ENCODE measurements at places on chromosomes 7 and 10.

GRCh38 chr7:69020536-69020935, 577.7 kb upstream of the AUTS2 start:
- no peak for DNase-seq

GRCh38 chr7:71402684-71403083, 270.7 kb downstream of the GALNT17 start:
- DNase-seq: no peak

DNA sequence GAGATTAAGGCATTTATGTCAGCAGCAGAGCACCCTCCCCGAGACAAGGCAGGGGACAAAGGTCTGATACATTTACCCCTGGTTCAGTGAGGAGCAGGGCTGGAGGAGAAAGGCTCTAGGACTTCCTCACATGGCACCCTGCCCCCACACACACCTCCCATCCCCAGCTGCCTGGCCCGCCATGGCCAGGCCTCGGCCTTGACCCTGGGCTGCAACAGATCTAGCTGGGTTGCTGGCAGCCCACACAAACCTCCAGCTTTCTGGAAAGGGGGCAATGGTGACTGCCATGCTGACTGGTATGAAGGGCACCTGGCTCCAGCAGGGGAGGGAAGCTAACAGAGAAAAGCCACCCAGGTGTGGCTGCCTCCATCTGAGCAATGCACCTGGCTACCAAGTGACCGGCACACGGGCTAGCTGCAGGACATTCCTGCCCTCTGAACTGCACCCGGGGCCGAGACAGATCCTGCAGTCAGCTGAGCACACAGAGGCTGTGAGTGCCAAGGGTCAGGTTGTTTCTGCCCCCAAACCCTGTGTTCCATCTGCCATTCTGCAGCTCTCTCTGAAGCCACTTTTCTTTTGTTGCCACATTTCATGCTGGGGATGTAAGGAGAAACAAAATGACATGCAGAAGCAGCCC, 85.8 kb upstream of the LRRC18 start:
- no peak for DNase-seq

DNA sequence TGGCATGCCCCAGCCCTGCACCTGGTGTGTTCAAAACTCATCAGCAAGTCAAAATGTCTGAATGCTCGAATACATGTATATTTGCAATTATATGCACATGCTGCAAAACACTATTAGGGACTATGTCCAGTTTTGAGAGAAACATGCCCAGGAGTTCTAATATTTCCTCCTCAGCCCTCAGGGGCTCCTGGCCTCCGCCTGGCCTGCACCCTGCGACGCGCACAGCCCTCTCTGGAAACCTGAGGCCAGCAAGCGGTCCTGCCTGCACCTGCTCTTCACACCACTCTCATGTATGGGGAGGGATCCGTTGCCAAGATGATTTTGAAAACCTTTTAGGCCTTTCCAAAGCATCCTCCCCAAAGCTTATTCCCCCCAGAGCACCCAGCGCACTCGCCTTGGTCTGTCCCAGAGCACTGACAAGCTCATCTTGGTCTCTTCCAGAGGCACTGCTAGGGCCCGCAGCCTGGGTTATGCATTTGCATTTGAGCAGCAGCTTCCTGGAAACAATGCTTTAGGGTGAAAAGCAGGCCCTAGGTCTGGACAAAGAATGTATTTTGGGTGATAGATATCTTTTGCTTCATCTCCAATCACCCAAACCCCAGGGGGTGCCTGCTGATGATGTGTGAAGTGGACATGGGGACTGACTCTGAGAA, 22.6 kb upstream of the CNPY1 start:
- DNase-seq: no peak

DNA sequence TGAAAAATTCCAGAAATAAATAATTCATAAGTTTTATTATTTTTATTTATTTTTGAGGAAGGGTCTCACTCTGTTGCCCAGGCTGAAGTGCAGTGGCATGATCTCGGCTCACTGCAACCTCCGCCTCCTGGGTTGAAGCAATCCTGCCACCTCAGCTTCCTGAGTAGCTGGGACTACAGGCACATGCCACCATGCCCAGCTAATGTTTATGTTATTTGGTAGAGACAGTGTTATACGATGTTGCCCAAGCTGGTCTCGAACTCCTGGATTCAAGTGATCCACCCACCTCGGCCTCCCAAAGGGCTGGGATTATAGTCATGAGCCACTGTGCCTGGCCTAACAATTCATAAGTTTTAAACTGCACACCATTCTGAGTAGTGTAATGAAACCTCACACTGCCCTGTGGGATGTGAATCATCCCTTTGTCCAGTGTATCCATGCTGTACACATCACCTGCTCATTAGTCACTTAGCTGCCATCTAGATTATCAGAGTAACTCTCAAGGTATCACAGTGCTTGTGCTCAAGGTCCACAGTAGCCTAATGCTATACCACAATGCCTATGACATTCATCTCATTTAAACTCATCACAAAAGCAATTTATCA, 17.9 kb downstream of the RTKN2 start:
- DNase-seq: no peak

DNA sequence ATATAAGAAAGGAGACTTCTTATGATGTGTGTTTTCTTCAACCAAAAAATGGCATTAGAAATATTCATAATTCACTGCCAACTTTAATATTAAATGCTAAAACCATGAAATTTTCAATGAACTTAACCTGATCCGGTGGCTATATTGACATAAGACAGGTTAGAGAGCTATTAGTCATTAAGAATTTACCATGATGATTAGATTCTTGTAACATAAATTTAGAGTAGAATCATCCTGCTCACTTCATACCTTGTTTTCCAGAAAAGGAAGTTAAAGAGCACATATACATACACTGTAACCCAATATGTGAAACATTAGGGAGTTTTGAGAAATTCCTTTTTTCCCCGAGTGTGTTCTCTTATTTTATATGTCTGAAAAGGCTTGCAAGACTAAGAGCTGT, 430.3 kb upstream of the SEMA3A start:
- DNase-seq: no peak

DNA sequence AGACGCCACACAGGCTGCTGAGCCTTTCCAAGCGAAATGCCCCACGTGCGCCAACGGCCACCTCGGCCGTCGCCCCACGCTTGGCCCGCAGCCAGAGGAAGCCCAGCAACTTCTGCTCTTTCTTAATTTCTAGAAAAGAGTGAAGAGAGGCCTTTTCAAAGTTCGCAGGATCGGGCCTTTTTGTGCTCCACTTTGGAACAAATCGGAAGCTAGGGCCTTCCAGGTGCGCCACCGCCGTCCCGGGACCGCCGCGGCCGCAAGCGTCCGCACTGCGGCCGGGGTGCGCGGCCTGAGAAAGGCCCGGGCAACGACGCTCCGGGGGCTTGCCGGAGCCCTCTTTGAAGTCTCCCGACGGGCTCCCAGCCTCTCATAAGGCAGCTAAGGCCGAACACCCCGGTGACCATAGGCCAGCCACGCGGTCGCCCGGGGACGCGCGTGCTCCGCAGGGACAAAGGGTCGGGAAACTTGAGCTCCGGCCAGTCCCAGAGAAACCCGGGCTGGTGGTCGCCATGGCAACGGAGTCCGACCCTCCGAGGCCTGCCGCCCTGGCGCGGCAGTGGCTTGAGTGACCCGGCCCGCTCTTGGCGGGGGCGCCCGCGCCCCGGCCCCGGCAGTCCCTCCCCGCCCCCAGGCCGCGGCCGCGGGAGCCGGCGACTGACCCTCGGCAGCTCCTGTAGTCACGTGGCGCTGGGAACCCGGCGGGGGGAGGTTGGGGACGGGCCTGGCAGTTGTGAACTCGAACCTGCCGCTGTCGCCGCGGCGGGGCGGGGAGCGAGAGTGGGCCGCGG, at the start of gene REPIN1:
TSS of gene REPIN1 (plus strand) at position 727 of the 788 bp plus-strand sequence. CDS start 890 bp downstream, outside the sequence.
- DNase-seq: peak; percentile 72

- DNase-seq: no peak
Measured at GRCh38 chr7:95925236-95925635, 152.9 kb downstream of the DYNC1I1 start.

- DNase-seq: no peak
Measured at GRCh38 chr10:110165239-110165638, 42.2 kb upstream of the MXI1 start.

DNA sequence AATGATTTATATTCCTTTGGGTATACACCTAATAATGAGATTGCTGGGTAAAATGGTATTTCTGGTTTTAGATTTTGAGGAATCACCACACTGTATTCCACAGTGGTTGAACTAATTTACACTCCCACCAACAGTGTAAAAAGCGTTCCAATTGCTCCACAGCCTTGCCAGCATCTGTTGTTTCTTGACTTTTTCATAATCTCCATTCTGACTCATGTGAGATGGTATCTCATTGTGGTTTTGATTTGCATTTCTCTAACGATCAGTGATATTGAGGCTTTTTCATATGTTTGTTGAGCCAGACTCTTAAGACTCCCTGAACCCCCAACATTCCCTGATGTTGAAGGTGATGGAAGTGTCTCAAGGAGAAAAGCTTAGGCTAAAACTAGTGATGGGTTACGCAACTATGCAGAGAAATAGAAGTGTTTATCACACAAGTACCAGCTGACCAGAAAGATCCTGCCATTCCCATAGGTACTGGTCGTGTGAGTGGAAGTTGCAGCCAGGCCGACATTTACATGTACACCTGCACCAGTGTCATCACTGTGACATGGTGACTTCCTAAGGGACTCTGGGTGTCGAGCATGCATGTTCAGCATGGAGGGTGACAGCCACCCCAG, 711.2 kb upstream of the NRP1 start:
- no peak for DNase-seq

DNA sequence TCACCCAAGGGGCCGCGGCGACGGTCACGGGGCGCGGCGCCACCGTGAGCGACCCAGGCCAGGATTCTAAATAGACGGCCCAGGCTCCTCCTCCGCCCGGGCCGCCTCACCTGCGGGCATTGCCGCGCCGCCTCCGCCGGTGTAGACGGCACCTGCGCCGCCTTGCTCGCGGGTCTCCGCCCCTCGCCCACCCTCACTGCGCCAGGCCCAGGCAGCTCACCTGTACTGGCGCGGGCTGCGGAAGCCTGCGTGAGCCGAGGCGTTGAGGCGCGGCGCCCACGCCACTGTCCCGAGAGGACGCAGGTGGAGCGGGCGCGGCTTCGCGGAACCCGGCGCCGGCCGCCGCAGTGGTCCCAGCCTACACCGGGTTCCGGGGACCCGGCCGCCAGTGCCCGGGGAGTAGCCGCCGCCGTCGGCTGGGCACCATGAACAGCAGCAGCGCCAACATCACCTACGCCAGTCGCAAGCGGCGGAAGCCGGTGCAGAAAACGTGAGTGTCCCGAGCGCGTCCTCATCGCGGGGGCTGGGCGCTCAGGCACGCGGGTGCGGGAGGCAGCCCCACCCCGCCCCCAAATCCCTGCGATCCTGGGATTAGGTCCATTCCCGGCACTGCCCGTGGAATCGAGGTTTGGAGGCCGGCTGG, 509 bp downstream of the AHR start:
- DNase-seq: no peak

GRCh38 chr7:130897515-130898419, 163.8 kb upstream of the KLF14 start:
- no peak for DNase-seq

GRCh38 chr10:79283616-79284015, 63.7 kb upstream of the PPIF start:
- no peak for DNase-seq

DNA sequence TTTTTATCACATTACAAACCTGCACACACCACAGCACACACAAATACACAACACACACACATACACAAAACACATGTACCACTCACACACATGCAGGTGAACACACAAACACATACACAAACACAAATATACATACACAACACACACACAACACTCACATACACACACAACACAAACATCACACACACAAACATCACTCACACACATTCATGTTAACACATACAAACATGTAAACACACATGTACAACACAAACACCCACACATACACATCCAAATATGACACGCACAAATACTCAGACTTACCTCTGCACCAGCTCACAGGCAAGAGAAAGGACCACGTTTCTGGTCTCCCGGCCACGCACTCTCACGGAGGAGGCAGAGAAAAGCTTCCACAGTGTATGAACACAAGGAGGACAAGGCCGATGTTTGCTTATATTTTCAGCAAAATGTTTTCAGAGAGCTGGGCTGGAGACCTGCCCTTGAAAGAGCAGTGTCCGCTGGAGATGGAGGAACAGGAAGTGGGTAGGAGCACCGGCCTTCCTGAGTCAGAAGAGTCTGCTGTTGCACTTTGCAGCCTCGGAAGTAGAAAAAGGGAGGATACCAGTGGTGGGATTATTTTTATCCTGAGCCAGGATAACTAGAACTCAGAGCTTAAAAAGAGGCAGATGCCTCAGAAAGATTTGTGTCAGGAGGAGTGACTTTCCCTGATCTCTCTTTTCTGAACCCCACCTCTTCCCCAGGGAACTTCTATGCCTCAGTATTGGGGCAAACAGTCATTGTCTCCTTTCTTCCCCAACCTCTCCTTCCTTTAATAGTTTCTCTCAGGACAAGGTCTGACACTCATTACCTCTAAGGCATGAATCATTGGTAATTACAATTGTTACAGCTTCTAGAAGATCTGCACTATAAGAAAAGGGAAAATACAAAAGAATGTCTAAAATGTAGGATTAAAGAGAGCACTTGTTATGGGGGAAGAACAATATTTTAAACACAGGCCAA, at the start of gene GIMAP6:
TSS of gene GIMAP6 (minus strand) at position 520 of the 999 bp plus-strand sequence. CDS start 2,243 bp downstream, outside the sequence.
- no peak for DNase-seq

DNA sequence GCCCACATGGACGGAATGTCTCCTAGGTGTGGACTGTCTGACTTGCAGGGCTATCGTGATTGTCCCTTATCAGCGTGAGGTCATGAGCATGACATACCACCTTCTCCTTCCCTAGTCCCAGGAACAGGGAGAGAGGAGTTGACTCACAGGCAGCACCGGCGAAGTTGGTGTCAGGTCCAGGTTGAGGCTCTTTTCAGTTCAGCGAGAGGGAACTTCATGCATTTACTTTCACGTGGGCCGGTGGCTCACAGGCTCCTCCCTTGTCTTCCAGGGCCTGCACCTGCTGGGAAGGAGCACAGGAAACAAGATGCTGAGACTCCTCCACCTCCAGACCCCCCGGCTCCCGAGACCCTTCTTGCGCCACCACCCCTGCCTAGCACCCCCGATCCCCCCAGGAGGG, 46.1 kb downstream of the PROSER2 start:
- no peak for DNase-seq

DNA sequence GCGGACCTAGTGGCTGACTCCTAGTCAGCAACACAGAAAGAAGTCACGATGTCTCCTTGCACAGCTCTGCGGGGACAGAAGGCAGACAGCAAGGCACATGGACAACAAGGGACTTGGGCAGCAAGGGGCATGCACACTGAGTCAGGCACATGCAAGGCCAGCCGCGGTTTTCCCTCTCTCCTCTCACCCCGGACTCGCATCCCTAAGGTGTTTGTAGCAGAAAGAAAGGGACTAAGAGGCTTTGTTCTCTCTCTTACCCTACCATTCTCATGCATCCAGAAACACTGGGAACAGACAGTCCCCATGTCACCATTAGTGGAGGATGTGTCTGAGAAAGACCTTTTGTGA, 193.3 kb upstream of the PHF14 start:
- no peak for DNase-seq

- no peak for DNase-seq
Measured at GRCh38 chr10:126186766-126187165, 201.5 kb downstream of the ADAM12 start.

Data from esophagus squamous epithelium (tissue), 5 donors.